ENCODE measurements at places on chromosomes 5 and 9.
A peak's percentile ranks its signal among the peaks of the same experiment; 100 is the strongest.

DNA sequence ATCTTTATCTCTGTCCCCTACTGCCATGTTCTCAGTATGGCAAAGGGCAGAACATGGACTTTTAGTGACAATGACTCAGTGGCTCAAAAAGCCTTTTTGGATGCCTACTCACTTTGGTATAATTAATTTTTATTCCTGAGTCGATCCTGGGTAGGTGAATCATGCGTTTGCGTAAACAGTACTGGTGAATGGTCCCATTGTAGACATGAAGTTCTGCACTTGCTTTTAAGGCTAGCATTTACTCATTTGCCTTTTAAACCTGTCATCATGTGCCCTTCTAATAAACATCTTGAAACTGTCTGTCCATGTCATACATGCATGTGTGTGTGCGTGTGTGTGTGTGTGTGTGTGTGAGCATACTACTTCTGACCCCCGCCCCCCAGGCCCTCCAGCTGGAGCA is 223.0 kb downstream of the AUH start:
- no peak for DNase-seq

DNA sequence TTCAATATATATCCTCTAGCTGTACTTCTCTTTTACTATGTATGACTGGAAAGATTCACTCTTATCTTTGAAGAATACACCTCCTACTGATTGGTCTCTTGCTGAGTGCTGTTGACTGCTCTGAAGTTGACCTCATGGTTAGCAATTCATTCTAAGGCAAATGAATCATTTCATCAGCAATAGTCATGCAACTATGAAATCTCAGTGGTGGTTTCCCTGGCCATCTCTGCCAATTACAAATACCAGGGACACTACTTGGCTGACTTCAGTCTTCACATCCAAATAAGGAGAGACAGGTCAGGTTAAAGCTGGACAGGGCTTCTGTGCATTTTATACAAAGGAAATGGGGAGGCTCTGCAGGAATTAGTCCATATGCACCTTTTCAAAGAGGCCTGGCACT is 333.5 kb upstream of the ACTBL2 start:
- no peak for DNase-seq

- no peak for DNase-seq
Observed at GRCh38 chr5:138705007-138705406, 48.2 kb upstream of the CTNNA1 start.

- DNase-seq, result no peak
Observed at GRCh38 chr9:136760424-136760823, 2.4 kb upstream of the LCN8 start.

GRCh38 chr9:126490871-126491567 is 122.7 kb upstream of the LMX1B start:
- DNase-seq, result peak; percentile 63

DNA sequence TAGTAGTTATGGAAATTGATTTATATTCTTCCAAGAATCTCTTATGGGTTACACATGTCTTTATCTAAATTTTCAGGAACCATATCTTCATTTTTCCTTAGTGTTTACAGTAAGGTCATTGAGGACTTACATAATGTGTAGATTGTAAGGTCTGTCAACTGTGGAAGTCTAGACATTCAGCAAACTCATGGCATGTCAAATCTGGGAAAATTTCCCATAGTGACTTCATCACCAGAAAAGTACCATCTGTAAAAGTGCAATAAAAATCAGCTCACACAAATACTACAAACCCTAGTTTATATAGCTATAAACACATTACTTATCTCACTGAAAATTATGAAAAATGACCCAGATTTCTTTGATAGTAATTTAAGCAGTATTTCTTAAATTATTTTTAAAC is 419.4 kb downstream of the MTRR start:
- DNase-seq, result no peak

GRCh38 chr9:94929369-94929756 is 202.9 kb downstream of the AOPEP start:
- no peak for DNase-seq
